ENCODE measurements at places on chromosomes 12 and 14. TPM values are rescaled to one million over a fixed set of nuclear protein-coding genes. Genes with fewer than 3 reads are reported as not detected.

- H3K27ac ChIP-seq, result no peak overlapping the region
- no peaks in the 10 kb centered on the region for H3K36me3 ChIP-seq
- H3K4me1 ChIP-seq, result no peaks in the 10 kb centered on the region
- H3K4me3 ChIP-seq, result no peak overlapping the region
- H3K27me3 ChIP-seq, result peaks cover 14% of the 10 kb centered on the region
- DNase-seq, result no peak
These were observed 108.7 kb downstream of the KSR2 start for GRCh38 chr12:117860111-117860510.

- DNase-seq, result peak; percentile 34
- H3K27me3 ChIP-seq, result no peaks in the 10 kb centered on the region
- peak overlapping the region; percentile 84 for H3K4me3 ChIP-seq
- H3K27ac ChIP-seq, result peak overlapping the region; percentile 91
- H3K36me3 ChIP-seq, result peaks cover 33% of the 10 kb centered on the region
These were observed 484 bp downstream of the ALKBH1 start for GRCh38 chr14:77707355-77707723.

DNA sequence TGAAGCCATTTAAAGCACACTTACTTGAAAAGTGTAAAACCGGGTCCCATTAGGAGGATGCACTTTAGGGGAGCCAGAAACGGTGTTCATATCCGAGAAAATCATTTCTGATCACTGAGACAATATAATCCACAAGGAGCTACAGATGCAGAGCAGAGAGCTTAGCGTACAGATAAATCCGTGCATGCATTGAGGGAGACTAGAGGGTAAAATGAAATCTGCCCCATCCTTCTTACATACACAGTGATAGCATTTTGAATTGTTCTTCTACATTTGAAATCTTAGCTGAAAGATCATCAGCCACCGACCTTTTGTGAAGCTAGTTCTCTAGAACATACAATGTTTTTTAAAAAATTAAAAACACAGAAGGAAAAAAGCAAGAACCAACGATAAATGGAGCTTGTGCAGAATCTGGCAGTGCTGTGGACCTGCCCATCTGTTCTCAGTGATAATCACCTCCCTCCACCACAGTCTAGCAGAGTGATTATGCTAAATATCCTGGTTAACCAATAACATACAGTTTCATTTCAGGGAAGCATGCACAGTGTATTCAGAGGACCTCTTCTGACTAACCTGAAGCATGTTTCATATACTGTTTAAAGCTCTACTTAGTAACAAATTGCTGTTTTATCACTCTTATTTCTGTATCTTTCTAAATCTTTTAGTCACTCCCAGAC is 161.1 kb downstream of the PPFIA2 start:
- no peak overlapping the region for H3K4me3 ChIP-seq
- no peak overlapping the region for H3K27ac ChIP-seq
- no peak for DNase-seq
- no peaks in the 10 kb centered on the region for H3K36me3 ChIP-seq

- H3K27me3 ChIP-seq, result no peaks in the 10 kb centered on the region
- peaks cover 23% of the 10 kb centered on the region for H3K4me1 ChIP-seq
- H3K36me3 ChIP-seq, result peaks cover 19% of the 10 kb centered on the region
- H3K27ac ChIP-seq, result peak overlapping the region; percentile 98
- no peak for DNase-seq
- peak overlapping the region; percentile 92 for H3K4me3 ChIP-seq
These were observed 2.9 kb upstream of the HSP90AA1 start for GRCh38 chr14:102089621-102090343.

GRCh38 chr12:123069436-123070266 is 81.2 kb downstream of the PITPNM2 start:
- H3K4me3 ChIP-seq, result no peak overlapping the region
- H3K36me3 ChIP-seq, result peaks cover 1% of the 10 kb centered on the region
- H3K27me3 ChIP-seq, result no peaks in the 10 kb centered on the region

DNA sequence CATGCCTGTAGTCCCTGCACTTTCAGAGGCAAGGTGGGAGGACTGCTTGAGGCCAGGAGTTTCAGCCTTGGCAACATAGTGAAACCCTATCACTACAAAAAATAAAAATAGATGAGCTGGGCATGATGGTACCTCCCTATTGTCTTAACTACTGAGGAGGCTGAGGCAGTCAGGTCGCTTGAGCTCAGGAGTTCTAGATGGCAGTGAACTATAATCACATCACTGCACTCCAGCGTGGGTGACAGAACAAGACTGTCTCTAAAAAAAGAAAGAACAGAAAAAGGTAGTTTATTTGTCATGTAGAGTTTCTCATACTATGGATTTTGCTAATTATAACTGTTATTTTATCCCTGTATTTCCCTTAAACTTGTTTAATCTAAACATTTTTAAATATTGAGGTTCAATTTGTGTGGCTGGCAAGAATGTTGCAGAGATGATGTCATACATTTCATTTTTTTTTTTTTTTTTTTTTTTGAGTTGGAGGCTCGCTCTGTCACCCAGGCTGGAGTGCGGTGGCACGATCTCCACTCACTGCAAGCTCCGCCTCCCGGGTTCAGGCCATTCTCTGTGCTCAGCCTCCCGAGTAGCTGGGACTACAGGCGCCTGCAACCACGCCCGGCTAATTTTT is 39.7 kb upstream of the ATF7IP start:
- no peak for DNase-seq
- no peak overlapping the region for H3K27ac ChIP-seq
- no peaks in the 10 kb centered on the region for H3K27me3 ChIP-seq
- H3K4me3 ChIP-seq, result no peak overlapping the region

DNA sequence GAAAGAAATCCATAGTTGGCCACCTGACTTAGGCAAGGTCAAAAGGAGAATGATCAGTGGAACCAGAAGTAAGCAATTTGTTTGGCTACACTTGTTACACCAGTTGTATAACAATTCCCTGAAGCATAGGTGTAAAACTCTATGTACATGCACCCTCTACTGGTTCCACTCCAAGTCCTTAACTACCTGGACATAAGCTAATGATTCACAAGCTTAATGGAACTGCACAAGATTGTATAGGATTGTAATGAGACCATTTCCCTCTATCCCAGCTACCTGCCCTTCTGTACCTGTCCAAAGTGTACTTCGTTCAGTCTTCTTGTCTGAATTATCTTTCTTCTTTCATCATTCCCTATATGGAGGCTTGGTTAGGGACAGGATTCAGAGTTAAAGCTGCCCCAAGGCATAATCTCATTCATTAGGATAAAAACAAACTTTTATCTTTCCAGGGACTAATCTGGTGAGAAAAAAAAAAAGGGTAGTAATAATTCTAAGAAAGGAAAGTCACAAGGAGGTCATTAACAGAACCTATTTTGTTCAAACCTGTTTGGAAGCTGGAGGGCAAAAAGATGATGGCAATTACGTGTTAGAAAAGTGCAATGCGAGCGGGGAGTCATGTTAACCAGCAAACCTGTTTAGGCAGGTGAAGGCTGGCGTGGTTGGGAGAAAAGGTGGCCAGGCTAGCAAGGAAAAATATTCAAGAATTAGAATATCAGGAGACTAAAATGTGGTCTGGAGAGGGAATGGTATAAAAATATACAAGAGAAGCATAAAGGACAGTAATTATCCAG is 2.8 kb upstream of the TMEM52B start:
- no peaks in the 10 kb centered on the region for H3K36me3 ChIP-seq
- no peak overlapping the region for H3K4me3 ChIP-seq
- H3K27me3 ChIP-seq, result peaks cover 7% of the 10 kb centered on the region
- H3K27ac ChIP-seq, result no peak overlapping the region

The DEPDC4 gene
- total RNA-seq, result 1.6 TPM

DNA sequence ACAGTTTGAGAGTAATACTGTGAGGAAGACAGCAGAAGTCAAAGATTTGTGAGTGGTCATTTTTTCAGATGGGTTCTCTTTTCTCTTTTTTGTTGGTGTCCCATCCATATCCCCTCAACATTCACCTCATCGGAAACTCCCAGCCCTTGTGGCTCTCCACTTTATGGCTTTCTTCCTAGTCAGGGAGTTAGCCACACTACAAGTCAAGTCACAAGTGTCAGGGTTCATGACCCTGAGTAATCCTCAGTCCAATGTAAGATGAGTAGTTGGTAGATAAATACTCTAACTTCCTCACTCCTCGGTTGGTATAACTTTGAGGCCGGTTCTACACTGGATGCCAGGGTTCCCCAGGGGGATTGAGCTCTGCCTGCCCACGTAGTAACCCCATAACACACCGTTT is 41.4 kb downstream of the PTGER2 start:
- peaks cover 54% of the 10 kb centered on the region for H3K4me1 ChIP-seq
- peak overlapping the region; percentile 13 for H3K27ac ChIP-seq
- H3K4me3 ChIP-seq, result no peak overlapping the region
- DNase-seq, result no peak
- peaks cover 1% of the 10 kb centered on the region for H3K27me3 ChIP-seq
- H3K36me3 ChIP-seq, result peaks cover 4% of the 10 kb centered on the region

DNA sequence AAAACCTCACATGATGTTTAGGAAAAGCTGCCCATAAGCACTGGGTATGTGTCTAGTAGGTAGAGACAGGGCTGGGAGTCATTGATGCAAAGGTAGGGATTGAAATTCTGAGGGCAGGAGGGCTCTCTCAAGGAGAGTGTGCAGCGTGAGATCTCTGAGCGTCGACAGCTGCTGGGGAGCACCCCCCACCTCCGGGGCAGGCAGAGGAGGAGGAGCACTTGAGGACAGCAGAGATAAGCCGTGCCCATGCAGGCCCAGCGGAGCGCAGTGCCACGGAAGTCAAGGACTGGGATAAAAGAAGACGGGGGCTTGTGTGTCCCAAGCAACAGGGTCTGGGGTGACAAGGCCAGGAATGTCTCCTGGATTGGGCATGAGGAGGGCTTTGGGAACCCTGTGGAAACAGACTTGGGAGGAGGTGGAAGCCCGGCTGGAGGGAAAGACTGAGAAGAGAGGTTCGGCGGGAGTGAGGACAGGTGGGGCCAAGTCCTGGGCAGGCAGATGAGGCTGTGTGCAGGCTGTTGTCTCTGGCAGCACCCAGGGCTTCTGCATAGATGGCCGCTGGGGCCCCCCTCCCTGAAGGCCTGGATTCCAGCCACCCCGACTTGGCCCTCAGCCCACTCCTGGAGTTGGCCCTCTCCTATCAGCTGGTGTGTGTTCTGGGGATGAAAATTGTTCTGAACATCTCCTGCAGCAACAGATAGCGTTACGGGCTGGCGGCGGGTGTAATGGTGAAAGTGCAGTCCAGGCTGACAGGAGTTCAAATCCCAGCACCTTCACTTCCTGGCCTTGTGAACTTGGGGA is 1.9 kb downstream of the CACNA2D4 start:
- DNase-seq, result no peak
- H3K4me1 ChIP-seq, result peaks cover 15% of the 10 kb centered on the region
- peak overlapping the region; percentile 82 for H3K27ac ChIP-seq
- no peaks in the 10 kb centered on the region for H3K36me3 ChIP-seq

GRCh38 chr12:71237128-71237527 is 79.3 kb upstream of the TSPAN8 start:
- no peak overlapping the region for H3K27ac ChIP-seq
- no peak for DNase-seq
- H3K27me3 ChIP-seq, result no peaks in the 10 kb centered on the region

The WSCD2 gene
- total RNA-seq, result not detected

DNA sequence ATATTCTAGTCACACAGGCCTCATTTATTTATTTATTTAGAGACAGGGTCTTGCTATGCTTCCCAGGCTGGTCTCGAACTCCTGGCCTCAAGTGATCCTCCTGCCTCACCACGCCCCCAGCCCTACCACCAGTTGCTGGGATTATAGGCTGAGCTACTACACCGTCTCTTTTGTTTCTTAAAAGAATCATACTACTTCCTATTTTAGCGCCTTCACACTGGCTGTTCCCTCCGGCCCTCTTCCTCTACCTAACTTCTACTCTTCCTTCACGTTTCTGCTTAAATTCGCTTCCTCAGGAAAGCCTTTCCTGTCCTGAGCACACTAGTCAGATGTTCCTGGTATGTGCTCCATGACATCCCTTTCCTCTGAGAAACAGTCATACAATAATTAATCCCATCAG is 6.4 kb upstream of the MRPL42 start:
- H3K27me3 ChIP-seq, result peaks cover 1% of the 10 kb centered on the region
- no peak for DNase-seq
- H3K4me1 ChIP-seq, result no peaks in the 10 kb centered on the region
- H3K36me3 ChIP-seq, result no peaks in the 10 kb centered on the region
- no peak overlapping the region for H3K27ac ChIP-seq
- no peak overlapping the region for H3K4me3 ChIP-seq

The SERPINA4 gene
- total RNA-seq, result not detected

DNA sequence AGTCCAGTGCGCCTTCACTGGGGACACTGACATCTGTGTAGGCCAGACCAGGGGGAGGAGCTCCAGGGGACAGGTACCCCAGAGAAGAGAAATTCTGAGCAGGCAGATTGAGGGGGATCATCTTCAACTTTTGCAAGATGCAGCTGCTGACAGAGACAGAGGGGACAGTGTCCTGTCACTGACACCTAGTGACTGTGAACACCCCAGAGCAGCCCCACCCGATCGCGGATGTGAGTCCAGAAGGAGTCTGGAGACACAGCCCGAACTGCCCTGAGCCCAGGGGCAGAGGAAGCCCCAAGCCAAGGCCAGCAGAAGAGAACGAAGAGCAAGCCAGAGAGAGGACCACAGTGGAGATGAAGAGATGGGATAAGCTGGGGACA is 21.7 kb upstream of the LRTM2 start:
- no peaks in the 10 kb centered on the region for H3K27me3 ChIP-seq
- no peak for DNase-seq
- no peak overlapping the region for H3K4me3 ChIP-seq
- no peaks in the 10 kb centered on the region for H3K36me3 ChIP-seq
- H3K4me1 ChIP-seq, result peaks cover 4% of the 10 kb centered on the region

GRCh38 chr12:121926874-121927706 is 8.7 kb downstream of the CFAP251 start:
- no peaks in the 10 kb centered on the region for H3K27me3 ChIP-seq
- no peak overlapping the region for H3K4me3 ChIP-seq
- no peaks in the 10 kb centered on the region for H3K4me1 ChIP-seq
- H3K36me3 ChIP-seq, result no peaks in the 10 kb centered on the region
- H3K27ac ChIP-seq, result no peak overlapping the region

DNA sequence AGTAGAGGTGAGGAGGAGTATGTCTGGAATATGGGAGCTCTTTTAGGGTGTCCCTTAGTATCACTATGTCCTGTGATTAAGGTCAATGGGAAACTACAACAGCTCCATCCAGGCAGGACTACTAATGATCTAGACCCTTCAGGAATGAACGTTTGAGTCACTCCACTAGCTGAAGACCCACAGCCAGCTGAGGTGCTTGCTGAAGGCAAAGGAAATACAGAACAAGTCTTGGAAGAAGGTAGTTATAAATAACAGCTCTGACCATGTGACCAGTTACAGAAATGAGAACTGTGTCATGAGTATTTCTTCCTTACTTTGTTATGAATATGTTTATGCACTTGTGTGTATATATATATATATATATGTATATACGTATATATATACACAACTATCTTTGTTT is 40.5 kb upstream of the USP44 start:
- no peaks in the 10 kb centered on the region for H3K4me1 ChIP-seq
- no peaks in the 10 kb centered on the region for H3K36me3 ChIP-seq
- H3K4me3 ChIP-seq, result no peak overlapping the region
- no peak overlapping the region for H3K27ac ChIP-seq

DNA sequence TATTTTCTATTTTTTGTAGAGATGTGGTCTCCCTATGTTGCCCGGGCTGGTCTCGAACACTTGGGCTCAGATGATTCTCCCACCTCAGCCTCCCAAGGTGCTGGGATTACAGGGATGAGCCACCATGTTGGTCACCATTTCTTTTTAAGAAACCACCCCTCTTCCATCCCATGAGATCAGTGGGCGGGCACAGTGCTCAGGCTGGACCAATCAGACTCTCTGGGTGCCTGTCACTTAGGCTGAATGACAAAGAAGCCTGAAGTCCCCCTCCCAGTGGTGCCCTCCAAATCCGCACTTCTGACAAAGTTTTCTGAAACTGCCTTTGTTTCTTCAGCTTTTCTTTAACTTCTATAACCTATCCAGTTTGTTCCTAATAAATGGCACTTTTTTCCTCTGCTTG is 48.2 kb downstream of the CALM1 start:
- no peak overlapping the region for H3K4me3 ChIP-seq
- no peaks in the 10 kb centered on the region for H3K36me3 ChIP-seq
- DNase-seq, result peak; percentile 10

The CCDC184 gene
- 0.34 TPM for total RNA-seq

The KRT79 gene
- 1.6 TPM for total RNA-seq
